ENCODE measurements at places on chromosomes 12 and 14.

- DNase-seq = no peak
These were observed 1.8 kb downstream of the TRAF3 start for GRCh38 chr14:102779084-102779462.

- no peak for DNase-seq
These were observed 20.5 kb upstream of the GUCY2C start for GRCh38 chr12:14716848-14717444.

- DNase-seq = no peak
These were observed 37.0 kb upstream of the TSPAN9 start for GRCh38 chr12:3040026-3040656.

GRCh38 chr12:128314611-128315010 lies 47.6 kb downstream of the TMEM132C start:
- DNase-seq = no peak

DNA sequence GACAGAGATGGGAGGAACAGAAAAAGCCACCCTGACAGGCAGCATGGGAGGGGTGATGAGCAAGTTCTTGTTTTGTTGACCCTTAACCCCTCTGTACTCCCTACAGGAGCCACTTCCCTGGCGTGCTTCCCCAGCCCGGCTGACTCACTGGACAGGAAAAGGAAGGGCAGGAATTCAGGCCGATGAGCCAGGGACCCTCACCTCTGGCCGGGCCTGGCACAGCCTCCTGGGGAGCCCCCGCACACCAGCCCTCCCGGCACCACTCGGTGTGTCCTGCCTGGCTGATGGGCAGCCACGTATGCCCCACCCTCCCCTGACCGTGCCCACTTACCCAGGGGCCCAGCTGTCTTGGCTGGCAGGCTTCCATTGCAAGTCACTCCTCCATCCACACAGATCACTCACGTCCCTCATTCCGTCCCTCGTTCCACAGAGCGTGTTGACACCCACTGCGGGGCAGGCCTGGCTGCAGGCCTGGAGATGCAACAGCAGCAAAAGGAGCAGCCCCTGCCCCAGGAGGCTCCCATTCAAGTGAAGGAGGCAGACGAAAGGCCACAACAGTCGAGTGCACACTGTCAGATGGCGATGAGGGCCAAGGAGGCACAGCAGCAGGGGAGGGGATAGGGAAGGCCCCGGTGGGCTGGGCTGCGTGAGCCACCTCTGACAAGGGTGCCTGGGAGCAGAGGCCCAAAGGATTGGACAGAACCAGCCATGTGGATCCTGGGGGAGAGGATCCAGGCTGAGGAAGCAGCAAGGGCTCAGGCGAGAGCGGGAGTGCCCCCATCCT lies 19.7 kb upstream of the CD9 start:
- DNase-seq = no peak

DNA sequence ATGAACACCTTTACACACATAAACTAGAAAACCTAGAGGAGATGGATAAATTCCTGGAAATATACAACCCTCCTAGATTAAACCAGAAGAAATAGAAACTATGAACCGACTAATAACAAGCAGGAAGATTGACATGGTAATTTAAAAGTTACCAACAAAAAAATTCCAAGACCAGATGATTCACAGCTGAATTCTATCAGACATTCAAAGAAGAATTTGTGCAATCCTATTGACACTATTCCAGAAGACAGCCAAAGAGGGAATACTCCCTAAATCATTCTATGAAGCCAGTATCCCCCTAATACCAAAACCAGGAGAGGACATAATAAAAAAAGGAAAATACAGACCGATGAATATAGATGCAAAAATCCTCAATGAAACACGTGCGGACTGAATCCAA lies 102.6 kb upstream of the KRR1 start:
- no peak for DNase-seq

DNA sequence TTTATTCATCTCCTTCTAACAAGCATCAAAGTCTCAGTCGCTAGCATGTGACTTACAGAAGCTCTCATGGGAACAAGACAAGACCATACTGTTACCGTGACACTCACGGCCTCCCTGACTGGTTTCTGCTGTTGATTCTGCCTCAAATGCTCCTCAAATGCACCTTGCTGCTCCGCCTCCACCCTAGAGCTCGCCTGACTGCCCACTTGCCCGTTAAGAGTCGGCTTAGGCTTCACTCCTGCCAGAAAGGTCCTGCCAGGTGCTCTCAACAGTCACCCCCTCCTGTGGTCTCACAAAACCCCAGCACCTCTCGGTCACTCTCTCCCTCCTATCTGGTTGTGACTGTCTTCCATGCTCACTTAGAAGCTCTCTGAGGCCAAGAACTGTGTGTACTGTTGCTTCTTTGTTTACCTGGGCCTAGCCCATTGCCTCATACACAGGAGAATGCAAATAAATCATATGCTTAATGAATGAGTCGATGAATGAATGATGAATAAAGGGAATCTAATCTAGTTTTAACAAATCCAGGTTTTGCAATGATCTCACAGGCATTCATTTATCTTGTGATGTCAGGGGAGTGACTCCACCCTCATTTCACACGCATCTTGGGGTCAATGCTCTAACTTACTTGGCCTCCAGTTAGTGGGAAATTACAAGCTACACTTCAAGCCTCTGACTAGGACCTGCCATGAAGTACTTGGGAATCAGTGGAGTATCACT lies 41.3 kb downstream of the SSH1 start:
- no peak for DNase-seq

- DNase-seq = no peak
These were observed 26.6 kb upstream of the TMCC3 start for GRCh38 chr12:94676922-94677321.

- DNase-seq = no peak
These were observed 106.8 kb downstream of the PELI2 start for GRCh38 chr14:56224691-56225681.

DNA sequence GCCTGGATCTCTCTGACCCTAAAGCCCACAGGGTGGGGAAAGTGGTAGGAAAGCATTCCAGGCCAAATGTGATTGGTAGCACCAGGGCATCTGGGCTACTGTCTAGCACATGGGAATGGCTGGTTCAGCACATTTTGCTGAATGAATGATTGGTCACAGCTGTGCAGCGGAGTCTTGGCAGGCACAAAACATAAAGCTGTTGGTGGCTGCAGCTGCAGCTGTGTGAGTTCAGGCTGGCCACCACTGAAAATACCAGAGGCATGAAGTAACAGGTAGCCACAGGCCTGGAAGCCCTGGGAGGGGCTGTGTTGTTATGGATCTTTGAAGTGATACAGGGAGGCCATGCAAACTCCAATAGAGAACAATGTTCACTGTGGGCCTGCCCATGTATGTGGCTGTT lies 72.7 kb downstream of the MYRFL start:
- no peak for DNase-seq

- DNase-seq = no peak
These were observed 377.3 kb downstream of the EMP1 start for GRCh38 chr12:13573698-13574321.

GRCh38 chr14:47509957-47510356 lies 165.4 kb downstream of the MDGA2 start:
- no peak for DNase-seq

- DNase-seq = no peak
These were observed 278.1 kb upstream of the FAR2 start for GRCh38 chr12:28870839-28871440.

- no peak for DNase-seq
These were observed 50.3 kb downstream of the SYT1 start for GRCh38 chr12:78914859-78915331.

GRCh38 chr14:84825481-84826251 lies 704.3 kb upstream of the FLRT2 start:
- DNase-seq = no peak

DNA sequence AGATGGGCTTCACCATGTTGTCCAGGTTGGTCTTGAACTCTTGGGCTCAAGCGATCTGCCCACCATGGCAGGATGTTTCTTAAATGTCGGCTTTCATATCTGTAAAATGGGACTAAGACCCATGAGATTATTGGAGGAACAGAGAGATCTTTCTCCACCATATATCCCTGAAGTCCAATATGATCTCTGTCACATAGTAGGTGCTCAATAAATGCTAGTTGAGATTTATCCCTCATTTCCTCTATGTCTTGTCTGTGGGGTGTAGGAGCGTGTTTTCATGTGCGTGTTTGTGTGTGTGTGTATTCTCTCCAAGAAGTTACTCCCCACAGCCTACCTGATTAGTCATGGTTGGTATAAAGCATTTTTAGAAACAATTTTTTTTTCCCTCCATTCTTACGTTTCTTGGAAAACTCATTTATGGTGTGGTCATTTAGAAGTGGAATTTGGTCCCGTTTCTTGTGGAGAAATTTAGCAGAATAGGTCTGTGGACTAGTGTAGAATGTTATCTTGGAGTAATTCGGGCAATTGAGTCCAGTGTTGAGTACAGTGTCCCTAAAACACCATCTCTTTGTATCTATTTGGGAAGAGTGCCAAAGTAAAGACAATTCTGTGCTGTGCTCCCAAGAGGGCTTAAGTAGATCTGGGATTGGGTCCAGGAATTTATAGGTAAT lies 4.3 kb downstream of the STRAP start:
- DNase-seq = no peak

- DNase-seq = no peak
These were observed 37.5 kb downstream of the GALC start for GRCh38 chr14:87955501-87955900.

DNA sequence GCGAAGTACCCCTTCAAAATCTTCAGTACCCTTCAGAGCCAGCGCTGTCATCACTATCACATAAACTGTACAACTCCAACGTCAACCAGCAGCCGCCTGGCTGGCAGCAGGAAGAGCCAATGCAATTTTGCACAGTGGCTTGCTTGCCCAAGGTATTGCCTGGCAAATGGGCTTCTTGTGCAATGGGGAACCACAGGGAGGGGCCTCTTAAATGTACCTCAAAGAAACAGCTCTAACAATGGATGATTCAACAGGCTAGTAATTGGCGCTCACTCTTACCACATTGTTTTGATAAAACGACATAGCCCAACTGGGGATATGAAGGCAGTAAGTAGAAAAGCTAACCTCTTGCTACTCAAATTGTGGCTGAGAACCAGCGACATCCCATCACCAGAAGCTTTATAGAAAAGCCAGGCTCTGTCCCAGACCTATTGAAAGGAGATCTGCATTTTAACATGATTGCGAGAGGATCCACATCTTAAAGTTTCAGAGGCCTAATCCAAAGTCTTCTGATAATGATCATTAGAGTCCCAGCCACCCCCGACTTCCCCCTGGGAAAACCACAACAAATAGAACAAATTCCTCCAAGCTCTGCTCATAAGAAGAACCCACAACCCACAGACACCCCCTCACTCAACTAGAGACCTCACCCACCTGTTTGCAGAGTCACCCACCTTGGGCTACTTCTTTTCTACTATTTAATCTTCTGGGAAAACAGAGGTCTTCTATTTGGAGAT lies 125.3 kb upstream of the HIF1A start:
- DNase-seq = peak; percentile 66

GRCh38 chr14:99630202-99630601 lies 14.7 kb upstream of the HHIPL1 start:
- DNase-seq = no peak

DNA sequence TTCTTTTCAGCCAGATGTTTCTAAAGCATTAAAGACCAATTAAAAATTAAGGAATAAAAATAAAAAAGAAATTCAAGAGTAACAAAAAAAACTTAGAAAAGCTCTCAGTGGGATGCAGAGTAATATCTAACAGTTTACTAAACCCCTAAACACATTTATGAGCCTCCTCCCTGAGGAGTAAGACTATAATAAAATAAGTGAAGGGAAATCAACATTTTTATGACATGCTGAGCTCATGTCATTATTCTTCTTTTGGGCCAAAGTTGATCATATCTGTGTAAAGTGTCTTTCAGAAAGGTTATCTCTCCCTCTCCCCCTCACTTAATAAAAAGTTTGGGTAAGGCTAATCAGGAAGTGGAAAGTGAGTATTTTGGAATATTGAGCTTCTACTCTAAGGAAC lies 122.1 kb downstream of the MYRFL start:
- no peak for DNase-seq

DNA sequence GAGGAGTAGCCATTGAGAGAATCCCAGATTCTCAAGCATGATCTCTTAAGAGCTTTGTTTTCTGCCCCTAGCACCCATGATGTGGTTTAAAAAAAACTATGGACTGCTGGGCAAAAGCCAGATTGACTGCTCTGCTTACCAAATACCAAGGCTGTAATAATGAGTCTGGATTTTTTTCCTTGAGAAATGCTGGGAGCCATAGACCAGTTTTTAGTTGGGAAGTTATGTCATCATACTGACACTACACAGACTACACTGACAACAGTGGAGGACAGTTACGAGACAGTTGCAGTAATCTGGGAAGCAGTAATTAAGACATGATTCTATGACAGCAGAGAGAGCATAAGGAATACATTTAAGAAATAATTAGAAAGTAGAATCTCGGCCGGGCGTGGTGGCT lies 35.8 kb downstream of the SPATA7 start:
- no peak for DNase-seq

DNA sequence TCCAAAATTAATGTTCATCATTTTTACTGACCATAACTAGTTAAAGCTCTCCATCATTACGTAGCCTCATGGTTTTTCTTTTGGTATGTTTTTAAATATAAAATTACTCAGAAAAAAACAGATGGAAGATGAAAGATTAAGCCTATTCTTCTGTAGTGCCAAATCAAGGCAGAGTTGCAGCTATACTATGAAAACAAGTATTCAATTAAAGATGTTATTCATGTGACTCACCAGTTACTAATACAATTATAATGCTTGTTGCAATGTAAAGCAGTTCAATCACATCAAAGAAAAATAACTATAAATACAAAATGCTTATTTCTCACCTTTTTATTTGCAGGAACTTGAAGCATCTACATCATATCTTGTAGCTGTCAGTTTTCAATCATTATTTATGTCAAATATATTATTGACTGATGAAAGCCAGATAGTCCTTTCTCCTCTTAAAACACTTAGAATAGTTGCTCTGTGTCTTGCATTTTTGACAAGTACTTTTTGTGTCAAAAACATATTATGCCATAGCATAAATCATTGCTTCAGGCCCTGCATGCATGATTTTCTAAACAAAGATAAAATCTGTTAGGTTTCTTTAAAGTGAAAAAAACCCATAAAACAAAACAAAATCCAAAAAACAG lies 36.0 kb upstream of the TRHDE start:
- no peak for DNase-seq

- peak; percentile 53 for DNase-seq
These were observed 101.4 kb upstream of the FKBP4 start for GRCh38 chr12:2693244-2693860.

- DNase-seq = peak; percentile 72
These were observed 12.2 kb downstream of the GPR84 start for GRCh38 chr12:54352022-54352531.

GRCh38 chr12:129873833-129874208 lies 30.0 kb downstream of the TMEM132D start:
- DNase-seq = no peak

GRCh38 chr14:47541662-47542061 lies 133.7 kb downstream of the MDGA2 start:
- DNase-seq = no peak
